Dermis microvascular lymphatic vessel endothelial cell (primary cell): ENCODE measurements at places on chromosomes 13 and 19.

GRCh38 chr19:3986260-3987041, 1.2 kb upstream of the EEF2 start:
- DNase-seq: peak; percentile 59

DNA sequence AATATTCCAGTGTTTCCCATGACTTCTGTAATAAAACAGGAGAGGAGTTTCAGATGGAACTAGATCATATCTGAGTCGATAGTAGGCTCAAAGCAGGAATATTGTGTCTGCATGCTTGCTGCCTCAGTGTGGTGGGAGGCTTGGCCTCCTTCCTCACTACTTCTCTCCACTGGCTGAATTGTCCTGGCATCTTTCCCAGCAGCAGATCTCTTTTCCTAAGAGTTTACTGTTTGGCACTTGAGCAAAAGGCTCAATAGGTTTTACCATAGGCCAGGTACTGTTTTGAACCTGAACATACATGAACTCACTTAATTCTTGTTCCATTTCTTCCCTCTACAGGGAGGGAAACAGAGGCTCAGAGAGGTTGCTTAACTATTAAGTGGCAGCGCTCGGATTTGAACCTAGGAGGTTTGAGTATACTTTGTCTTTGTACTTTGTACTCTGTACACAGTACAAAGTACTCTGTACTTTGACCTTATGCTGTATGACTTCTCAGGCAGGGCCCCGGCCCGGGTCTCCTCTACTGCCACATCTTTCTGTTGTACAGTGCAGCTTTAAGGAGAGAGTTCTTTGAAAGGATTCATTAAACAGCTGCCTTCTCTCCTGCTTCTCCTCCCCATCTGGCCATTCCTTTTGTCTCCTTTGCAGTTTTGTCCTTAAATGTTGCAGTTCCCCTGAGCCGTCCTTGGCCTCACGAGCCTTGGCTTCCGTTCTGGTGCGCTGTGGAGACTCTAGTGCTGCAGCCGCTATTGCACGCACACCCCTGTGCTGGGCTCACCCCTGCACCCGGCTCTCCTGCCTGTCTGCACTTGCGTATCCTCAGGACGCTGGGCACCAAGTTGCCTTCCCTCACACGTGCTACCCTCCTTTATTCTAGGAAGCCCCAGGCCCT, 8.1 kb downstream of the B3GLCT start:
- DNase-seq: no peak

GRCh38 chr13:44904967-44905366, 84.3 kb downstream of the NUFIP1 start:
- no peak for DNase-seq

DNA sequence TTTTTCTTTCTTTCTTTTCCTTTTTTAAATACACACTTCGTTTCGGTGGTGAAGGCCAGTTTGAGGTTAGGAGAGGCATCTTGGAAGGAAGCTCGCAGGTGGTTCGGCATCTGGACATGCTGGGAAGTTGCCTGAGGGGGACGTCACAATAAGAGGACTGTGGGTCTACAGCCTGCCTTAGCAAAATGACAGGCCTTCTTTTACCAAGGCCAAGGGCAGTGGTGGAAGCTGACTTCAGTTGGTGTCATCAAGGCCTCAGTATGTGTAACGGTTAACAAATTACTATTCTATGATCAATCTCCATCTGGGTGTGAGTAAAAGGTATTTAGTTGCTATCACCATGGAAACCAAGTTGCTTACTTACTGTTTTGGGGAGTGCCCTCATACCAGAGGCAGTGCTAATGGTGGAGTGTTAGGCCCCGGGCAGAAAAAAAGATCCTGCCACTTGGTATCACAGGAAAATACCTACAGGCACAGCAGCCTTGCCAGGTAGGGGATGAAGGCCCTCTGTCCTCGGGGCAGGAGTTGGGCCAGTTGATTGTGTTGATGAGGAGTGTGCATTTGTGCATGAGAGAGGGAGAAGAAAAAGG, 10.3 kb downstream of the ACTN4 start:
- no peak for DNase-seq

DNA sequence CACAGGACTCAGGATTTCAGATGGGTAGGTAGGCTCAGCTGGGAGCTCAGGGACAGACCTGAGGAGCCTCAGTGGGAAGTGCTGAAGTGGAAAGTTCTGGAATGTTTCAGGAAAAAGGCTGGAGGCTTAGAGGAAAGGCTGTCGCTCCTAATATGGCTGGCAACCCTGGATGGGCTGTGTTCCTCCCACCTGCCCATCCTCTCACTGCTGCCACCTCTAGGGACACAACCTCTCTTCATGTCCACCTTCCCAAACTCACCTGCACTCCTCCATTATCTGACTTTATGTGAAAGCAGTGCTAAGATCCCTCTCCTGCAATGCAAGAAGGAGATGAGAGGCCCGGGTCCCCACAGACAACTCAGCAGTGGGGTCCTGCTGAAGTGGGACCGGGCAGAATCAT, 5.8 kb upstream of the CEACAM21 start:
- no peak for DNase-seq

GRCh38 chr19:718991-719512, 10.3 kb downstream of the PALM start:
- DNase-seq: no peak
